Stimulated activated CD8-positive, alpha-beta memory T cell treated with anti-CD3 and anti-CD28 coated beads, Interleukin-7, amount 100 ng/mL, for 1 hour (primary cell): ENCODE measurements at places on chromosomes 1 and 21.

GRCh38 chr21:42929969-42930368 is 4.5 kb upstream of the ERVH48-1 start:
- DNase-seq: no peak

DNA sequence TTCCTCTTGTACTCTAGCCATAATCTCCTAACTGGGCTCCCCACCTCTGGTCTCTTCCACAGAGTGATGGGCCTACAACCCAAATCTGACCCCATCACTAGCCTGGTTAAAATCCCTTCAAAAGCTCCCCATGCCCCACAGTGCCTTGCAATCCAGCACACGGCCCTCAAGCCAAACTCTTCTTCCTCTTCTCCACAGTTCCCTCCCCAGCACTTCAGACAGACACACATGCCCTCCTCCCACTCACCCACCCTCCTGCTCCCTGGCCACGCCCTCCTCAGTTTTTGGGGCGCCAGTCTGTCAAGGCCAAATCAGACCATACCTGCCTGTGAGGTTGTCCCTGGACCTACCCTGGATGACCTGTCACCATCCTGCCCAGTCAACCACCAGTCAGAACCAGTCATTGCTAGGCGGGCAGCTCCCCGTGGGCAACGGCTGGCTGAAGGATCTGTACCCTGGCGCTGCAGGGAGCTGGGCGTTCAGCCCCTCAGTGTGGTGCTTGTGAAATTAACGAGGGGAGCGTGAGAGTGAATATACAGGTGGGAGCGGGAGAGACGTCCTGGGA is 753 bp downstream of the C1orf210 start:
- no peak for DNase-seq

- no peak for DNase-seq
Measured at GRCh38 chr1:86687595-86687994, 16.8 kb upstream of the SH3GLB1 start.

DNA sequence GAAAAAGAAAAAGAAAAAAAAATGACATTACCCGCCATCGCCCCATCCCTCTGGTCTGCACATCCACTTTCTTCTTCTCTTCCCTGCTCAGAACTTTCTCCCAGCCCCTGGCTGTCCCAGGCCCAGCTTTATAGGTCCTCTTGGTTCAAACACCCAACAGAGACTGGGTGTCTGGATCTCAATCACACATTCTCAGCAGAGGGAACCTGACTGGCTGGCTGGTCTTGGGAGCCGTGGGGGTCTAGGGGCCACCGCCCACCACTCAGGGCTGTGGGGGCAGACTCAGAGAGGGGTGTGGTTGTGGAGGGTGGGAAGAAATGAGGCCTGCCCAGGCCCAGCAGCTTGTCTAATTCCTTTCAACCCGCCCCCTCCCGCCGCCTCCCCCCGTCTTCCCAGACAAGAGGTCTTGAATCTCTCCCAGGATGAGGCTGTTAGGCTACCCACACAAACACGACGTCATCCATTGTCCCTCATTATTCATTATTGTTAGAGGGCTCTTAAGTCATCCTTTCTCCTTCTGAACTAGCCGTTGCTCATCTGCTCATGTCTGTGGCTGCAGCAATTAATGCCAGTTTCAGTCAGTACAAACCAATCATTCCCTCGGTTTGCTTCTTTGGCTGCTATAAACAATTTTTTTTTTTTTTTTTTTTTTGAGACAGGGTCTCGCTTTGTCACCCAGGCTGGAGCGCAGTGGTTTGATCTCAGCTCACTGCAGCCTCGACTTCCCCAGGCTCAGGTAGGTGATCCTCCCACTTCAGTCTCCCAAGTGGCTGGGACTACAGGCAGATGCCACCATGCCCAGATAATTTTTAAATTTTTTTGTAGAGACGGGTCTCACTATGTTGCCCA is 40.6 kb upstream of the CLIC4 start:
- no peak for DNase-seq

DNA sequence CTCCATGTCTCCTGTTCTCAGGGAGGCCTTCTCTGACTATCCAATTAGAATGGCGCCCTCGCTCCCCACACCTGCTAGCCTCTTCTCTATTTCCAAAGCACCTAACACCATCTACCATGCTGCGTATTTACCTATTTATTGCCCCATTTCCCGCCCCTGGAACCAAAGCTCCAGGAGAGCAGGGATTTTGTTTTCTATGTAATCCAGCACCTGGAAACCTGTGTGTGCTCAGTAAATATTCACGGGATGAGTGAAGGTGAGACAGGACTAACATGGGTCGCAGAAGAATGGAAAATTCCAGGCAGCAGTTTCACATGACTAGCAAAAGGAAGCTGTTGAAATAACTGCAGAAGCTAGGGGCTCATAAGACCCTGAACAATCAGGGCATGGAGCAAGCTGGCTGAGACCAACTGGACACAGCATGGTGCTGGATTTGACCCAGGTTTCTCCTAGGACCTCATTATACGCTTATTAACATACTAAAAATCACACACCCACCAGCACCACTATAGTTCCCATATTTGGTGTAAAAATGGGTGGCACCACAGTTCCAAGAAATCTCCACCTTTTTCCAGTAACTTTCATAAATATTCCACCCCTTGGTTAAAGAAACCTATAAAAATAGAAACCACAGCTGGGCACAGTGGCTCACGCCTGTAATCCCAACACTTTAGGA is 15.1 kb upstream of the TENT5B start:
- no peak for DNase-seq

DNA sequence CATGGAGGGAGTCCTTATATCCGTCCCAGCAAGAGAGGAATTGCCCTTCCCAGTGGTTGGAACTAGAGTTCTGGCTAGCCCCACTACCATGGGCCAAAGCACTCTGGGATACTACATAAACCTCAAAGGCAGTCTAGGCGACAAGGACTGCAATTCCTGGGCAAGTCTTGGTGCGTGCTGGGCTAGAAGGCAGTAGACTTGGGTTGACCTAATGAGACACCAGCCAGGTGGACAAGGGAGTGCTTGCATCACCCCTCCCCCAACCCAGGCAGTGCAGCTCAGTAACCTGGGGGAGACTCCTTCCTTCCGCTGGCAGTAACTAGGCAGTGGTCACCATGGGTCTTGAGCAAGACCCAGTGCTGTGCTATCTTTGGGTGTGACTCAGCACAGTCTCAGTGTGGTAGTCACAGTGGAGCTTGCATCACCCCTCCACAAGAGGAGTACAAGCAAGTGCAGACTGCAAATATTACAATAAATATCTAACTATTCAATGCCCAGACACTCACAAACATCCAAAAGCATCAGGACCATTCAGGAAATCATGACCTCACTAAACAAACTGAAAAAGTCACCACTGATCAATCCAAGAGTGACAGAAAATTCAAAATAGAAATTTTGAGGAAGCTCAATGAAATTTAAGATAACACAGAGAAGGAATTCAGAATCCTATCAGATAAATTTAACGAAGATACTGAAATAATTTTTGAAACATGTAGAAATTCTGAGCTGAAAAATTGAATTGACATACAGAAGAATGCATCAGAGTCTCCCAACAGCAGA is 84.7 kb upstream of the LYPLAL1 start:
- no peak for DNase-seq
